ENCODE measurements at places on chromosomes 11 and 22. TPM values are rescaled to one million over a fixed set of nuclear protein-coding genes. Genes with fewer than 3 reads are reported as not detected.
A peak's percentile ranks its signal among the peaks of the same experiment; 100 is the strongest.

DNA sequence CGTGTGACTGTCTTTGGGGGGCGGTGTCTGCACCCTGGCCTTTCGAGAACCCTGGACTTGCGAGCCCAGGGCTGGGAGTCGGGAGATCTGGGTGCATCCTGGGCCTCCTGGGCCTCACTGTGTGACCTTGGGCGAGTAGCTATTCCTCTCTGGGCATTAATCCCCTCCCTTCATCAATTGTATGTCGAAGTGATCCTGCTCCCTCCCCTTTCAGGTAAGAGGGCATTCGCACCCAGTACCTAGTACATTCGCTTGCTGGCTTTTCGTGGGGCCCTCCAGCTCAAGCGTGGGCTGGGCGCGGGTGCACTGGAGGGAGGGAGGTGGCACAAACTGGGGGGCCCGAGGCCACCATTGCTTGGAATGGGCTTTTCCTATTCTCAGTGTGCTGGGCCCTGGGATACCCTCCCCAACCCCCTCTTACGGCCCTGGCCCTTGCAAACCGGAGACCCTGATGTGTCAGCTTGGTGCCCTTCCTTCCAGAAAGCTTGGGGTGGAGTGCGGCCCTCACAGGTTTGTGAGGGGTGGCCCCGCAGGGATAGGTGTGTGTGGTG is 530 bp downstream of the USP35 start:
- H3K27me3 ChIP-seq = no peaks in the 10 kb centered on the region
- DNase-seq = no peak
- H3K36me3 ChIP-seq = no peaks in the 10 kb centered on the region
- peaks cover 24% of the 10 kb centered on the region for H3K4me1 ChIP-seq
- H3K4me3 ChIP-seq = peak overlapping the region; percentile 85

- no peak overlapping the region for H3K27ac ChIP-seq
- no peaks in the 10 kb centered on the region for H3K36me3 ChIP-seq
- no peak for DNase-seq
- H3K4me3 ChIP-seq = no peak overlapping the region
- H3K27me3 ChIP-seq = peaks cover 3% of the 10 kb centered on the region
Observed at GRCh38 chr11:2447951-2448650, 3.3 kb downstream of the KCNQ1 start.

SEC14L6 gene
- not detected for total RNA-seq

GRCh38 chr22:43681731-43682360 is 130.3 kb downstream of the EFCAB6 start:
- H3K4me1 ChIP-seq = no peaks in the 10 kb centered on the region
- no peaks in the 10 kb centered on the region for H3K36me3 ChIP-seq
- no peak overlapping the region for H3K27ac ChIP-seq
- H3K27me3 ChIP-seq = no peaks in the 10 kb centered on the region
- H3K4me3 ChIP-seq = no peak overlapping the region
